ENCODE measurements at places on chromosomes 16 and 17.

GRCh38 chr17:71494062-71494855 lies 626.6 kb upstream of the SOX9 start:
- H3K36me3 ChIP-seq = no peaks in the 10 kb centered on the region
- H3K4me1 ChIP-seq = no peaks in the 10 kb centered on the region
- H3K4me3 ChIP-seq = no peak overlapping the region

- DNase-seq = no peak
- peaks cover 38% of the 10 kb centered on the region for H3K36me3 ChIP-seq
- peaks cover 3% of the 10 kb centered on the region for H3K27me3 ChIP-seq
- H3K27ac ChIP-seq = no peak overlapping the region
- no peak overlapping the region for H3K4me3 ChIP-seq
Measured at GRCh38 chr17:64045176-64045575, 24.7 kb upstream of the ICAM2 start.

GRCh38 chr16:86045591-86045971 lies 146.6 kb downstream of the IRF8 start:
- DNase-seq = no peak
- H3K4me3 ChIP-seq = no peak overlapping the region
- no peaks in the 10 kb centered on the region for H3K36me3 ChIP-seq
- H3K27me3 ChIP-seq = peaks cover 14% of the 10 kb centered on the region
- peaks cover 25% of the 10 kb centered on the region for H3K4me1 ChIP-seq

DNA sequence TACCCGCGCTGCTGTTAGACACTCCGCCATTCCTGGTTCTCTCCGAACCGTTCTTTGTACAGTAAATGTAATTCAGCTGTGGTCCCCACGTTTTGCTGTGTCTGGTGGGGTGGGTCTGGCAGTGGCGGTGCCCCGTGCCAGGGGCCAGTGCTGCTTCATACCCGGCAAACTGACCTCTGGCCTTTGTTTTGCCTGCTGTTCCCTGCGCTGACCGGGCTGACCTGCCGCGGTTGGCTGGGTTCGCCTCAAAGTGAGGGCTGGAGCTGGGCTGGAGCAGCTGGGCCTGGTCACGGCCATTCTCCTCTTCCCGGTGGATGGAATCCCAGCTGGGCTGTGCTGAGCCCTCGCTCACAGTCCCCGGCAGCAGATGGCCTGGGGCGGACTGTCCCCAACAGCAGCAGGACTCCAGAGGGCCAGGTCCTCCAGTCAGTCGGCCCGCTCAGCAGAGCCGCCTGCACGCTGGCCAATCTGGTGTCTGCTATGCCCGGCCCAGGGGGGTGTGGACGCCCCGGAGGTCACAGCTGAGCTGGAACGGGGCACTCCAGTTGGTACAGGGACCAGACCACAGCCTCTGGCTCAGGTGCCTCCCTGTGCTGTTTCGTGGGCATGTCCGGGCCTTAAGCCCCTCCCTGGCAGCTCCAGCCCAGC lies 1.5 kb upstream of the WFIKKN1 start:
- peaks cover 5% of the 10 kb centered on the region for H3K36me3 ChIP-seq
- no peak for DNase-seq
- no peak overlapping the region for H3K27ac ChIP-seq
- no peaks in the 10 kb centered on the region for H3K4me1 ChIP-seq
- H3K4me3 ChIP-seq = no peak overlapping the region

DNA sequence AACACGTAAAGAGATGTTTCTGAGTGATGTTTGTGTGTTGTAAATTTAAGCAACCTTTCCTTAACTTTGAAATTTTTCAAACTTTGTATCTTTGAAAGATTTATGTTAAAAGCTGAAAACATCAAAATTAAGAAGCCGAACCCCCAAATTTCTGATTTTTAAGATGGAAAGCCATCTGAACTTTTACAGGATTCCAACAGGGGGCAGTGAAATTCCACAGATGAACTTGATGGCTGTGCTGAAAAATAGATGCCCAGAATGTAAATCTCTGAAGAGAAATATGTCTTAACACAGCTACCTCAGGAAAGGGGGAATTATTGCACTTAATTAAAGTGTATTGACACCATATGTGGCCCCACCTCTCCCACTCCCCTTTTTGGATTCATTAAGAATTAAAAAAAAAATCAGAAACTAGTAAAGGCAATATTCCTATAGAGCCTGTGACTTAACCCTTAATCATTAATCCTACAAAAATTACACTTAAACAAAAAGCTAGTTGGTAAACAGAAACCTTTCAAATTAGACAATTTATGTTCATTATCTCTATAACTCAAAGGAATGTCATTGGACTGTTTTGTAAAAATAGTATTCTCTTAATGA lies 597.9 kb downstream of the KCNJ2 start:
- H3K27me3 ChIP-seq = no peaks in the 10 kb centered on the region
- H3K4me1 ChIP-seq = no peaks in the 10 kb centered on the region
- H3K27ac ChIP-seq = no peak overlapping the region

GRCh38 chr17:31459716-31460115 lies 68.2 kb downstream of the RAB11FIP4 start:
- no peak overlapping the region for H3K4me3 ChIP-seq
- DNase-seq = no peak
- H3K27me3 ChIP-seq = peaks cover 6% of the 10 kb centered on the region
- no peaks in the 10 kb centered on the region for H3K4me1 ChIP-seq
- no peak overlapping the region for H3K27ac ChIP-seq

GRCh38 chr16:86961171-86961601 lies 356.0 kb downstream of the C16orf95 start:
- no peak overlapping the region for H3K27ac ChIP-seq
- H3K27me3 ChIP-seq = peaks cover 17% of the 10 kb centered on the region
- no peaks in the 10 kb centered on the region for H3K36me3 ChIP-seq
- H3K4me1 ChIP-seq = peaks cover 38% of the 10 kb centered on the region
- no peak for DNase-seq
- H3K4me3 ChIP-seq = peak overlapping the region; percentile 42

- H3K4me3 ChIP-seq = no peak overlapping the region
- DNase-seq = no peak
- no peaks in the 10 kb centered on the region for H3K4me1 ChIP-seq
- H3K27me3 ChIP-seq = no peaks in the 10 kb centered on the region
- H3K27ac ChIP-seq = no peak overlapping the region
Measured at GRCh38 chr16:57341062-57341440, 17.5 kb upstream of the CCL22 start.

DNA sequence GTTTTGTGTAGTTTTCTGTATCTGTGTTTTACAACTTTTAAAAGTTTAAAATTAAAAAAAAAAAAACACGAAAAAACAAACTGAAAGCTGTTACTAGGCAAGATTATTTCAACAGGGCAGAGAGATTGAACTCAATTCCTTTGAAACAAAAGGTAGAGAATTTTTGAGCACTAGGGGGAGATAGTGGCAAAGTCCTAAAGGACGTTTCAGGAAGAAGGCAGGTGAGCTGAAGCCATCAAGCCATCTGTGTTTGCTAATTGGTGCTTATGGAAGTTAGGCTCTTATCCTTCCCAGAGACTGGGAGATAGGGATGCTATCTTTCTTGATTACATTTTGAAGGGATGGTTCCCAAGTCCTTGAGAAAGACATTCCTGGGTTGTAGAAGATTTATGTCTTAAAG lies 70.6 kb upstream of the CLEC3A start:
- H3K4me1 ChIP-seq = peaks cover 7% of the 10 kb centered on the region
- no peak for DNase-seq
- H3K27ac ChIP-seq = no peak overlapping the region
- no peak overlapping the region for H3K4me3 ChIP-seq

DNA sequence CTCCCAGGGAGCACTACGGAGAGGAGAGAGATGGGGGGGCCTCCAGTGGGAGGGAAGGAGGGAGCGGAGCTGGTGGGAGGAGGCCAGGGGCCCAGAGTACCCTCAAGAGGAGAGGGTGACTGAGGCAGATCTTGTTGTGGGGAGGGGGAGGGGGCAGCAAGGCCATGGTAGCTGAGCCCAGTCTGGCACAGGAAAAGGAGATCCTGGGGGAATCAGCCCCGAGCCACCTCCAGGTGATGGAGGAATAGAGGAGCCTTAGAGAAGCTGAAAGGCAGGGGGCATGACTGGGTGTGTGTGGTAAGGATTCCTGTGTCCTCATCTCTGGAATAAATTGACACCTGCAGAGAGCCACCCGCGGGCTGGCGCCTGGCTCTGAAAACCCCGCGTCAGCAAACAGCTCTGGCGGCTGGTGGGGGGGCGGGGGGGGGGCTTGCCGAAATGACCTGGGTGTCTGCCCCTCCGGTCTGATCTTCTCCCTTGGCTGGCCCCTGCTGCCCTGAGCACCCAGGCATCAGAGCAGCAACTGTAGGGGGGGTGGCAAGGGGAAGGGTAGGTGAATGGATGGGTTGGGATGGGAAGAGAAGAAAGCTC lies 1.3 kb upstream of the NLGN2 start:
- DNase-seq = no peak
- H3K4me3 ChIP-seq = peak overlapping the region; percentile 94
- H3K4me1 ChIP-seq = peaks cover 28% of the 10 kb centered on the region
- H3K27ac ChIP-seq = peak overlapping the region; percentile 21
- peaks cover 17% of the 10 kb centered on the region for H3K36me3 ChIP-seq

DNA sequence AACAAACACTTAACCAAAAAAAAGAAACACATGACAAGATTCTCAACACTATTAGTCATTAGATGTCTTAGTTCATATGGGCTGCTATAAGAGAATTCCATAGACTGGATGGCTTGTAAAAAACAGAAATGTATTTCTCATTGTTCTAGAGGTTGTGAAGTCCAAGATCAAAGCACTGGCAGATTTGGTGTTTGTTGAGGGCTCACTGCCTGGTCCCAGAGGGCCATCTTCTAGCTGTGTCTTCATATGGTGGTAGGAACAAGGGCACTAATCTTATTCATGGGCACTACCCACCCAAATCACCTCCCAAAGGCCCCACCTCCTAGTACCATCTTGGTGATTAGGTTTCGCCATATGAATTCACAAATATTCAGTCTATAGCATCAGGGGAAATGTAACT lies 162.5 kb upstream of the SDK2 start:
- H3K36me3 ChIP-seq = peaks cover 5% of the 10 kb centered on the region
- H3K4me1 ChIP-seq = peaks cover 2% of the 10 kb centered on the region
- H3K27me3 ChIP-seq = peaks cover 2% of the 10 kb centered on the region
- DNase-seq = no peak

DNA sequence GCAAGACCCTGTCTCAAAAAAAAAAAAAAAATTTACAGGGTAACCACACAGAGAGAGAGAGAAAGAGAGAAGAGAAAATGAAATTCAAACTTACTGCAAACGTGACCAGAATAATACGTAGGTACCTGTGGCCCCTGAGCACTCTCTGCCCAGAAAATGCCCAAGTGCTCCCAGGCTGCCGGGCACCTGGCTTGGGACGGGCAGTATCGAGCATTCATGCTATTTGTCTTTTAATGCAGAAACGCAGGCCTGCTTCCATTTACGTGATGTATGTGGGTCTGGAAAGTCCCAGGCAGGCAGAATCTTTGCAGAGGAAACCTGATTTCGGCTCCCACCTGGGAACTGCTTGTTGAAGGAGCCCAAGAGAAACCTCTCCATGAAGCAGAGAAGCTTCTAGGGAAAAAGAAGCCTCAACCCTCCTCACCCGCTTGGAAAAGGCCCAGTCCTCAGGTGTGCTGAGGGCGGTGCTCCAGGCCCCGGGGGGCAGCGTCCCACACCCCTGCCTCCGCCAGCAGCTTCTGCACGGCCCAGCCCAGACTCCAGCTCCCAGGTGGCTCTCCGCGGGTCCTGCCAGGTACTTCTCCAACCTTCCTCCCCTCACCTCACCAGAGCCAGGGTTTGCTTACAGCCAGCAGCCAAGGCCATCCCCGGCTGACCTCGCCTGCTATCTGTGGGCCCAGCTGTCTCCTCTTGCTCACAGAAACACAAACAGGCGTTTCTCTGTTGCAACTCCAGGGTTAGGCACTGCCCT lies 14.0 kb downstream of the RPH3AL start:
- H3K27ac ChIP-seq = no peak overlapping the region
- peaks cover 1% of the 10 kb centered on the region for H3K4me1 ChIP-seq
- H3K27me3 ChIP-seq = peaks cover 6% of the 10 kb centered on the region
- H3K4me3 ChIP-seq = no peak overlapping the region
- DNase-seq = no peak

DNA sequence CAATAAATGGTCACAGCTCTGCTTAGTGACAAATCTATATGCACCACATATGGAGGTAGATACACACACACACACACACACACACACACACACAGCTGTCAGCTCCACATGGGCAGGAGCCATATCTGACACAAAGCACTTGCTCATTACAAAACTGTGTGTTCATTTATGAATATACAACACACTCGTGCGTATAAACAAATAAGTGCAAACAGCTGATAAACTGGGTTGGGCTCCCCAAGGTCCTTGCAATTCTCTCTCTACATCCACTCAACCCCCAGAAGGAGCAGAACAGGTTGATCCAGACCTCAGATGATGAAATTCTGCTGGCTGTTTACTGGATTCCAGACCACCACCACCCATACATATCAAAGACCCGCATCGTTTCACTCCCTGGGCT lies 140.7 kb downstream of the XYLT1 start:
- no peak for DNase-seq
- no peaks in the 10 kb centered on the region for H3K36me3 ChIP-seq
- peaks cover 3% of the 10 kb centered on the region for H3K27me3 ChIP-seq
- H3K4me1 ChIP-seq = no peaks in the 10 kb centered on the region
- no peak overlapping the region for H3K27ac ChIP-seq
- H3K4me3 ChIP-seq = no peak overlapping the region

DNA sequence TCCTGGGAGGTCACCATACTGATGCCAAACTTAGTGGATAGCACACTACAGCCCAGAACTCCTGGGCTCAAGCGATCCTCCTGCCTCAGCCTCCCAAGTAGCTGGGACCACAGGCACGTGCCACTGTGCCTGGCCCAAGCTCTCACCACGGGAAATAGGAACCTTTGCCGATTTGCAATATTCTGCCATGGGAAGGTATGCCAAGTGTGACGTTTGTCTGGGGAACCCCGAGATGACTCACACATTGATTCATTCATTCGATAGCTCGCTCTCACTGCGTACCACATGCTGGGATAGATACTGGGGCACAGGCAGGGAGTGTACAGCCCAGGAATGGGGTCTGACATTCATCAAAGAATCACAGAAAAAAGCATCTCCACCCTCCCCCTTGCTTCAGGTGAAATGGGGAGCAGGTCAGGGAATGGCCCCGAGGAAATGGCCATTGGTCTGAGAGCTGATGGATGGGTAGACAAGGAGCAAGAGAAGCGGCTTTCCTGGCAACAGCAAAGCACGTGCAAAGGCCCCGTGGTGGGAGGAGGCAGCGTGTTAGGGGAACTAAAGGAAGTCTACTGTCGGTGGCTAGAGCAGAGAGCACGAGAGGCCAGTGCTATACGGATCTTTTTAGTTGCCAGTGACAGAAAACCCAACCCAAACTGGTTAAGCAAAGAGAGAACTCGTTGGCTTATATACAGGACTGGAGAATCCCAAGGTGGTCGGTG lies 44.1 kb downstream of the DNAH17 start:
- H3K36me3 ChIP-seq = no peaks in the 10 kb centered on the region
- no peak for DNase-seq
- no peak overlapping the region for H3K4me3 ChIP-seq
- no peak overlapping the region for H3K27ac ChIP-seq
- H3K27me3 ChIP-seq = peaks cover 8% of the 10 kb centered on the region
- H3K4me1 ChIP-seq = peaks cover 7% of the 10 kb centered on the region

- peaks cover 4% of the 10 kb centered on the region for H3K27me3 ChIP-seq
- no peaks in the 10 kb centered on the region for H3K4me1 ChIP-seq
- H3K4me3 ChIP-seq = no peak overlapping the region
- no peak for DNase-seq
- no peaks in the 10 kb centered on the region for H3K36me3 ChIP-seq
Measured at GRCh38 chr16:62089715-62090114, 53.5 kb upstream of the CDH8 start.

All from endothelial cell (in vitro differentiated cells).